ENCODE measurements at places on chromosomes 3 and 15.

GRCh38 chr3:180036671-180037455 lies at the start of gene PEX5L:
PEX5L (minus strand) TSS chr3:180036937; CDS start chr3:180036599, 338 bp downstream.
- peak; percentile 21 for DNase-seq

DNA sequence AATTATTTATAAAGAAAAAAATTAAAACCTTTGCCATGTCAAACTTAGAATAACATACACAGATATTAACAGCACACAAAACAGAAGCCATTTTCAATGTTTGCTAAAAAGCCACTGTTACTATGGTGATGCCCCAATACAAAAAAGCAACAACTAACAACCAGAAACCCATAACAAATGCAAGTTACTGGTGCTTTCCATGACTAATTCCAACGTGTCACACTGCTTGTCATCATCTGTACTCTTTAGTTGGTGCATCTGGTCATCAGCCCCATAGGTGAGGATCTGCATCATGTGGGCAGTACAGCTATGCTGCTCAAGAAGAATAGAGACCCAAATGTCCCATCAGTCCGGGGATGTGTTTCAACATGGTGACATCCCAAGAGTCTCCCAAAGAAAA lies 52.8 kb downstream of the ATP8B4 start:
- peak; percentile 64 for DNase-seq

DNA sequence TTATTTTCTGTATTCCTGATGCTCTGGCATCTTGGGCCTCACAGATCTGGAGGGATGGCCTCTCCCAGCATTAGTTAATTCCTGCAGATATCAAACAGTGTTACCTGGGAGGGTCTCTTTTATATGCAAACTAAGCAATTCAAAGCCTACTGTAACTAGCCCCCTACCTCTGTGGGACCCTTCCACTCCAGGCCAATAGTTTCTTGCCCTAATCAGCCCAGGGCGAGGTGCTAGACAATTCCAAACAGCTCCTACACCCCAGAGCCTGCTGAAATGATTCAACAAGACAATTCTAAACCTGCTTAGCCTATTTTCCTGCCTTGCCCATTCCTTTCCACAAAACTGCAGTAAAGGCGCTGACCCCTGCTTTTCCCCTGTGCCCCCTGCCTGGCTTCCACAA lies 106.6 kb upstream of the IGSF10 start:
- no peak for DNase-seq

DNA sequence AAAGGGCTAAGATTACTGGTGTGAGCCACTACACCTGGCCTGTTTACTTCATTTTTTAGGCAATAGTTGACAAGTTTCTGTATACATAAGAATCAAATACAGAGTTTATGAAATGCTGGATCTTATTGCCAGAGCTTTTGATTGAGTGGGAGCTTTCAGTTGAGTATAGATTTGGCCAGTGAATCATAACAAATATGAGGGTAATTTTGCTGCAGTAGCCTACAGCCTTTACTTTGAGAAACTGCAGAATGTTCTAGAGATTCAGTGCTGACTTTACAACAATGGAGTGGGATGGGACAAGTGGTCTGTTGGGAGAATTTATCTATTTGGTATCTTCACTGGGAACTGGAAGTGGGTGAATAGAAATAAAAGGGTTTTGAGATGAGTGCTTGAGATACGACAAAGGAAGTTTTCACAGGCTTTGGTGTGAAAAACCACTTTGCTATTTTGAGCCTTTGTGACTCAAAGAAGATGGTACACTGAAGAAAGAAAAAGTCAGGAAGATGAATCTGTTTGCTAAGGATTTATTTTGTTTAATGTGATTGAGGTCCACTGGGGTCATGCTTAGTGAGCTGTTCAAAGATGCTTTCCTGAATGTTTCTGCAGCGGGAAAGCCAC lies 227.8 kb downstream of the UBE2E2 start:
- no peak for DNase-seq

DNA sequence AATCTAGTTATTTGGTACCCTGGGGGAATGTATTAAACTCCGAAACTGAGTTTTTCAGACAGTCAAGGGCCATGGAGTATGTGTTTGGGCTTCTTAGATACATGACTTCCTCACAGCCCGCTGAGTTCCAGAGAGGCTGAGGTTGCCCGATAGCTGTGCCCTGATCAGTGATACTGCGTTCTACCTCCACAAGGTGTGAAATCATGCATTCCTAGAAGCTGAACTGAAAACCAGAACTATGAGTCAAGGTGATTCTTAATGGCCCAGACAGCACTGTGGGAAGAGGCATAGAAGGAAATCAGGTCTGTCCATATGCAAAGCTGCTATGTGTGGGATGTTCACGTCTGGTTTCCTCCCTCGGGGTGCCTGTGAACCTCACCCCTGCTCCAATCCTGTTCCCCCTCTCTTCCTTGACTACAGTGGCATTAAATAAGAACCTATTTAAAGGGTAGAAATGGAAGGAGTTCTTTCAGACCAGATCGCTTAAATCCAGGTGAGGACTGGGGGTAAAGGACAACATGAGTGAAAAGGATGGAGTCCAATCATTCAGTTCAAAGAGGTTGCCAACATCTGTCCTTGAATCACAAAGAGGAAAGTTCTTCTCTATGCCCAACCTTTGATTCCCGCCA lies 74.3 kb downstream of the MYO1E start:
- DNase-seq = no peak

- DNase-seq = no peak
These were observed 189.4 kb downstream of the WNT5A start for GRCh38 chr3:55297706-55298105.

DNA sequence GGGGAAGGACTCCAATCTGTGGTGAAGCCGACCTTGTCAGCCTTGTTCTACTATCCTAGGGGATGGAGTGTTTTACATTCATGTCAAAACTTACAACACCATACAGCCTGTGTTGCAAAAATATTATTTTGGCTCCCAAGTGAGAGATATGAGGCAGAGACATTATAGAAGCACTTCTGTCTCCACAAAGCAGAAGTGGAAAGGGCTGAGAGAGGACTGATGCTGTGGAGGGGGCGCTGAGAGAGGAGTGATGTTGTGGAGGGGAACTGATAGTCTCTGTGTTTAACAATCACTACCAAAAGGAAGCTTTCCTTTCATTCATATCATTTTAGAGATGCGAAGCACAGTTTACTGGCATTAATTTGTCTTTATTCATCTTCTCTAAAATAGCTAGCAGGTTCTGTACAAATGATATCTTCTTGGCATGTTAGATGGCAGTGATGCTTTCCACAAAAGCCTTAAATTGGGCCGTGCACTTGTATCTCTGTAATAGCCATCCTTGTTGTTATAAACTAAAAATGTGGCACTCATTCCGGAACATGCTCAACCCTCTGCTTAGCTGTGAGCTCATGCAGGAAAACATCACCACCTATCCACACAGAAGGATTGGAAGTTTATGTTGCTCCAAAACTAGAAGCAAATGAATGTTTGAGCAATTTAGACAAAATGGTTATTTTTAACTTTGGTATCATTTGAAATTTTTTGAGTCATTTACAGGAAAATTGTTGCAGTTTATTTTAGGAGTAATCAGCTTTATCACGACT lies 134.6 kb upstream of the TP63 start:
- no peak for DNase-seq

- no peak for DNase-seq
These were observed 26.2 kb downstream of the PIK3CA start for GRCh38 chr3:179174316-179174715.

GRCh38 chr3:178340506-178340905 lies 195.7 kb upstream of the KCNMB2 start:
- DNase-seq = no peak

GRCh38 chr15:41561777-41562145 lies 2.7 kb downstream of the TYRO3 start:
- DNase-seq = no peak

- peak; percentile 11 for DNase-seq
These were observed 785 bp upstream of the IFT57 start for GRCh38 chr3:108222853-108223565.

DNA sequence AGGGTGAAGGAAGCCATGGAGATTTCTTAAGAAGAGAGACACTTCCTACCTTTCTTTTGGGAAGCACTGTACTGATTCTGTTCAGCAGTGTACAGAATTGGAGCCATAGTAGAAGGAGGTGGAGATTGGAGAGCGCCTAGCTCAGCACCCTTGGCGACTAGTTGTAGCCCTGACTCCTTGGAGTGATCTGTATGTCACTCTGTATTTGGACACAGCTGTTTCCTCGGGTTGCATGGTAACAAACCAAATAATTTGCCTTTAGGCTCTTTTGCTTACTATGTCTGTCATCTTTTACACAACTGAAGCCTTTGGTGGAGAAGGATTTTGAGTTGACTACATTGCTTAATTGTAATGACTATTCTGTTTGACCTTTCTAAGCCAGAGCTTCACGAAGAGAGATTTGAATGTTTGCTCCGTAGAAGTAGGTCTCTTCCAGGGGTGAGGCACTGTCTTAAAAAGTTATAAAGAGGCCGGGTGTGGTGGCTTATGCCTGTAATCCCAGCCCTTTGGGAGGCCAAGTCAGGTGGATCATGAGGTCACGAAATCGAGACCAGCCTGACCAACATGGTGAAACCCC lies 77.1 kb downstream of the AKAP13 start:
- peak; percentile 9 for DNase-seq

- DNase-seq = peak; percentile 58
These were observed 58.3 kb upstream of the TRAK1 start for GRCh38 chr3:42032693-42033349.

DNA sequence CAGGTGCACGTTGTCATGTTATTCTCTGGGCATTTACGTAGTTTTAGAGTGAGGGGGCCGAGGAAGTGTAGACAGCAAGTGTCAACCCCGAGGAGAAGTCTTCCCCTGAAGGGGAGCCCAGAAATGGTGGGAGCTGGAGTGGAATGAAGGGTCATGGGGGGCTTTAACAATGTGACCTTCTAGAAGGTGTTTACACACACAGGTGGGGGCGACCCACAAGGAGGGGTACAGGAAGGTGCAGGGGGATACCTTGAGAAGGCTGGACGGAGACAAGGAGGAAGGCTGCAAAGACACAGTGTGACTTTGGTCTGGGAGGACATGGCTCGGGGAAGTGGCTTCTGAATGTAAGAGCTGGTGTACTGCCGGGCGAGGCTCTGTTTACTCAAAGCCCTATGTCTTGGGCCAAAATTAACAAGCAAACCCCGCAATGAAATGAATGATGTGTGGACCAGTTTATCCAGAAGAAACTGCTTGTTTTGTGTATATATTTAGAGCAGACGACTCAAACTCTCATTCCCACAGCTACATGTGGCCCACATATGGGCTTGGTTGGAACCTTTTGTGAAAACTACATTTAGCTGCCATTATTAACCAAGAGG lies 18.7 kb downstream of the TRPM1 start:
- DNase-seq = no peak

- no peak for DNase-seq
These were observed 363.2 kb upstream of the NAALADL2 start for GRCh38 chr3:174495928-174496327.

- DNase-seq = no peak
These were observed 235.3 kb downstream of the IGSF11 start for GRCh38 chr3:118799303-118799702.

GRCh38 chr15:52558196-52558595 lies 10.6 kb downstream of the ARPP19 start:
- peak; percentile 77 for DNase-seq

DNA sequence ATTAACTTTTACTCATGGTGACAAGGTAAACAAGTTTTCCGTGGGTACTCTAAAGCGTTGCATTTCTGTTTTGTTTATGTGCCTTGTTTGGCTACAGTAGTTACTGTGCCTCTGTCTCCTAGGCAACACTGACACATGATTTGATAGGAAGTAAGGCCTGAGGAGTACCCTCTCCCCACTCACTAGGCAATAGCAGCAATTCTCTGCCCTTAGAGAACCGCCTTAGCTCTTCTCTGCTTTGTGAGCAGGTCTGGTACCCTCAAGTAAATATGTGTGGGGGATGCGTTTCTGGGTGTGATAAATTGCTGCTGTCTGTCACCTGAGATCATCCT lies at the start of gene IL5RA:
IL5RA (minus strand) TSS at position 76 of the 332 bp plus-strand sequence. CDS start 5,390 bp downstream, outside the sequence.
- DNase-seq = no peak

- DNase-seq = no peak
These were observed 39.2 kb downstream of the CLEC3B start for GRCh38 chr3:45065373-45065720.

DNA sequence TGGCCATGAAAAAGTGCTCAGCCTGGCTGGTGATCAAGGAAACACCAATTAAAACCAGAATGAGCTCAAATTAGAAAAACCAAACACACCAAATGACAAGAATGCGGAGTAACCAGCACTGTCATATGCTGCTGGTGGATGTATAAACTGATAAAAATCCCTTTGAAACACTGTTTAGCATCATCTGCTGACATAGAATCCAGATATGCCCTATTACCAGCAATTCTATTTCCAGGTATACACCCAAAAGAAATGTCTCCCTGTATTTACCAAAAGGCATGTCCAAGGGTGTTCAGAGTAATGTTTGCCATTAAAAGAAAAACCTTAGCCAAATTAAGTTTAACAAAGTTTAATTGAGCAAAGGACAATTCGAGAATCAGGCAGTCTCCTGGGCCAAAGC lies 138.6 kb downstream of the FMN1 start:
- no peak for DNase-seq

GRCh38 chr15:84633311-84634227 lies 20.5 kb downstream of the WDR73 start:
- peak; percentile 82 for DNase-seq

Data from suppressor macrophage treated with lipopolysaccharide for 4 hours (primary cell).